GM12892 (cell line): ENCODE measurements at places on chromosomes 7 and 10.

DNA sequence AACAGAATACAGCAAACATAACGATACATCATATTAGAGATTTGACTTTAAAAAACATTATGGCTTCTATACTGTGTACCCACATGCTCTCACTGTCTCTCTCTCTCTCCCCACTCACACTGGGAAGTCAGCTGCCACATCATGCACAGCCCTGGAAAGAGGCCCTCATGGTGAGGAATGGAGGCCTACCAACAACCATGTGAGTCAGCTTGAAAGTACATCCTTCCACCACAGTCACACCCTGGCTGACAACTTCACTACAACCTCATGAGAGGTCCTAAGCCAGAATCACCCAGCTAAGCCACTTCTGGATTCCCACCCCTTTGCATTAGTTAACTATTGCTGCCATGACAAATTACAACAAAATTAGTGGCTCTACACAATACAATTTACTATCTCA lies 23.3 kb upstream of the GPR22 start:
- DNase-seq = no peak

DNA sequence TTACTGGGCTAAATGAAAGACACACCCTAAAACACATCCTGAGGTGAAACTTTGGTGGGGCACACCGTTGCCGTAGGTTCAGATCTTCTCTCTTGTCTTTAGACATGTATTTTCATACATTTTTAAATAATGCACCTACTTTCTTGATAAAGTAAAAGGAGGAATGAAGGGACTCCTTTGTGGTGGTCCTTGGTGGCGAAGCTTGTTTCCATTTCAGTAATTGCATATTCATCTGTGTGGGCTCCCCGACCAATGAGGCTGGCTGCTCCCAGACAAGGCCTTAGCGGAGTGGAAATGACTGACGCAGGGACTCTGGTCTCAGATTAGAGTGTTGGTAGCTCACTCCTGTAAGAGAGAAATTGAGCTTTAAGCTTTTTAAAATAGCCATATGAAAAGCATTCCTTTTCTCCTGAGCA lies 815 bp downstream of the CCSER2 start:
- DNase-seq = peak; percentile 13

DNA sequence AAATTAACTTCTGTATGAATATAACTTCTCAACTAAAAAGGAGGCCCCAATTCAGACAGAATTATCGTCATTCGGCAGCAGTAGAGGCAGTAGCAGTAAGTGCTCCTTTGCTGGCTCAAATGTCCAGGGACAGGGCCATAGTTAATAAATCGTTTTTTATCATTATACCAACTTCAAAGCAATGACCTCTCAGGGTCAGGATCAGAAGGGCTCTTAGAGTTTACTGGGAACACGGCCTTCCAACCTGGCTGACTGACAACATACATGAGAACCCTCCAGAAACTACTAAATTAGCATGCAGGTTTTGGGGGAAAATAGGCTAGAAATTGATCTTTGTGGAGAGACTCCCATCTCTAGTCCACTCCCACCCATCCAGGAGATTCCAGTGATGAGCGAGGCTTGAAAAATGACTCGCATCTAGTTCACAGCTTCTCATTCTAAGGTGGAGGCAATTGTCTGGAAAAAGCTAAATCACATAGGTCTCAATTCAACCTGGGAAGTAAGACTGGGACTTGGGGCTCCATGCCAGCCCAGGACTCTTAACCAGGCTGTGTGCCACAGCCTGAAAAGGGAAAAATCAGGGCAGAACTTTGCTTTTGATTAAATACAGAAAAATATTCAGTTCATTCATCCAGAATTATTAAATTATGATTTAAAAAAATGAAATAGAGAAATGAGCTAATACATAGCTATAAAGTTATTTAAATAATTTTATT lies 84.6 kb downstream of the ABLIM1 start:
- DNase-seq = no peak

DNA sequence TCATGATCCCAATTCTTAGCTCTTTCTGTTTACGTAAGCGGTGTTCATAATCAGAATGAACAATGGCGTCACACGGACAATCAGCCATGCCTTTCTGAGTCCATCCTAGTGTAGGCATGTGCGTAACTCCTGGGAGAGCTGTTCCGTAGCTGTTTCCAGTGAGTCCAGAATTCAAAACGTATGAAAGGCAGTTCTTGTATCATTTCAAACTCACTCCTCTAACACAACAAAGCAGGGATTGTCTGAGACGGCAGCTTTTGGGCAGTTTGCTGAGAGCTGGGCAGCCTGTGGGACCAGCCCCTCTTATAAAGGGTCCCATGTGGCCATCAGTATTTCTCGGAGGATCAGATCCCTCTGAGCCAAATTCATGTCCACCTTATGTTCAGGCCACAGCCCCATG lies 43.4 kb downstream of the PSPH start:
- no peak for DNase-seq

DNA sequence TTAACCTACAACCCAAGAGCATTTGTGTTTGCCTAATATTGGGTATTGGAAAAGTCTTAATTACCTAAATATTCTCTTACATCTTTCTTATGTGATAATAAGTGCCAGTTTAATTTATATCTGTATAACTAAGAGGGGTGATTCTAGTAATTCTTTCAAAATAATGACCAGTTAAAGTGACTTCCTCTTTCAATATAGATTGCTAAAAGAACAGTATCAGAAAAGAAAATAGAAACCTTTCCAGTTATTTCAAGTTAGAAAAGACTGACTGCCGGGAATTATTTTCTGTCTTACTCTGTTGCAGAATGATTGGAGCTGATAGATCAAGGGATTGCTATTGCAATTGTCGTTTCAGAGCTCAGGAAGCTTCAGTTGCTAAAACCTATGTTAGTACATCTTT lies 525.0 kb upstream of the SEMA3D start:
- DNase-seq = no peak

DNA sequence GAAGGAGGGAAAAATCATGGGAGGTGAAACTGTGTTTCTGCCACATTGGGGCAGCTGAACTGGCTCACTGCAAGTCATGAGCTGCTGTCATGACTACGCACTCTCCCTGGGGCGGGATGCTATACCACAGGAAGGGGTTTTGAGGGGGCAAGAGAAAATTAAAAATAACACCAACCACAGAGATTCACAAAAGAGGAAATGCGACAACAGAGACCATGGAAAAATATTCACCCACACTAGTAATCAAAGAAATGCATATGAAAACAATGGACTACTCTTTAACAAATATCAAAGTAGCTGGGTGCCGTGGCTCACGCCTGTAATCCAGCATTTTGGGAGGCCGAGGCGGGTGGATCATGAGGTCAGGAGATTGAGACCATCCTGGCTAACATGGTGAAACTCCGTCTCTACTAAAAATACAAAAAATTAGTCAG lies 65.2 kb upstream of the TM9SF3 start:
- peak; percentile 31 for DNase-seq

DNA sequence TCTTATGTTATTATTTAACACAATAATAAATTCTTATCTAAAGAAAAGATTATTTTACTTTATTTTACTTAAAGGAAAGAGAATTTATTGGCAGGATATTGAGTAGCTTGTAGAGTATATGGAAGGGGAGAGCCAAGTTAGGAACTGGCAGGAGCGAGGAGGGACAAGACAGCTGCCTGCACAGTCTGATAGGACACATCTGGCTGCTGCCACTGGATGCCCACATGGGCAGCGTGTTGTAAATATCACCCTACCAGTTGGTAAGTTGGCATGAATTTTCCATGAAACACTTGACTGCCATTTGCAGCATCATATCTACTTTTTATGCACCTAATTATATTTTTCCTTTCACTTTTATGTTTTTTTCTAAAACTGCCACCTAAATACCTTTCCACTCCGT lies 19.6 kb downstream of the SRI start:
- DNase-seq = no peak

- DNase-seq = no peak
These were observed 1226.7 kb upstream of the LRRN3 start for GRCh38 chr7:109864230-109864629.
